Testis (tissue), 5 donors: ENCODE measurements at places on chromosomes 7 and 10. TPM values are rescaled to one million over a fixed set of nuclear protein-coding genes. Genes with fewer than 3 reads are reported as not detected.

The PAX2 gene
- 3.7 TPM for total RNA-seq

The EPHA1 gene
- 5.9 TPM for total RNA-seq

The PTPN20 gene
- total RNA-seq, result 20.9 TPM

The IRF5 gene
- 5.6 TPM for total RNA-seq
